ENCODE measurements at places on chromosomes 1 and 21. TPM values are rescaled to one million over a fixed set of nuclear protein-coding genes. Genes with fewer than 3 reads are reported as not detected.

GRCh38 chr21:44718093-44718492 lies 6.7 kb upstream of the TSPEAR start:
- no peak for DNase-seq

DNA sequence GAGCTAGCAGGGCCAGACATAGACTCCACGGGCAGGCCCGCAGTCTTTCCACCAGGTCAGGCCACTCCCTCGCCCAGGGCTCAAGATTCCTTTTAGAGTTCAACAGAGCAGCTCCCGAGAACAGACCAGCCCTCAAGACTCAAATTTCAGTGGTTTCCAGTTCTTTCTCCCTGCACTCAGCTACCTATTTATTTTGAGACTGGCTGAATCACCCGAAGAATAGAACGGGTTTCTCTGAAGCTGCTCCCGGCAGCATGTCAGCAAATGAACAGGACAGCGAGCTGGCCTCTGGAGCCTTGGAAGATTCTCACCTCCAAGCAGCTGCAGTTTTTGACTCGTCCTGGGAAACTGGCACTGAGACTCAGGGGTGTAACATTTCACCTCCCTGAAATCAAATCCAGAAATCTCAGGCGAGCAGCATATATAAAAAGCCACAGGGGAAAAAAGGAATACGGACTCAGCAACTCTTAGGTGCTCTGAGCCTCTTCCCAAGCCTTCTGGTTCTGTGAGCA lies 177.9 kb downstream of the CLIC6 start:
- no peak for DNase-seq

DNA sequence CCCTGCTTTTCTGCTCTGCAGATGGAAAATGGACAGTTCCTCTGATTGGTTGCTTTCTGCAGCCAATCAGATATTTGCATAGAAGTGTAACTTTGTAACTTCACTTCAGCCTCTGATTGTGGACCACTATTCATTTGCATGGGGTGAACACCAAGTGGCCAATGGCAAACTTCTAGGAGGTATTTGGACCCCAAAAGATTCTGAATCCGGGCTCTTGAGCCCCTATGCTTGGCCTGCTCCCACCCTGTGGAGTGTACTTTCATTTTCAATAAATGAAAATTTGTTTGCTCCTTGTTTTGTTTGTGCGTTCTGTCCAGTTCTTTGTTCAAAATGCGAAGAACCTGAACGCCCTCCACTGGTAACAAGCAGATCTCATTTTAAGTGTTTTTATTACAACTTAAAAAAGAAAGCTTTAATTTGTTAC lies 6.4 kb upstream of the GSTM4 start:
- DNase-seq: no peak

DNA sequence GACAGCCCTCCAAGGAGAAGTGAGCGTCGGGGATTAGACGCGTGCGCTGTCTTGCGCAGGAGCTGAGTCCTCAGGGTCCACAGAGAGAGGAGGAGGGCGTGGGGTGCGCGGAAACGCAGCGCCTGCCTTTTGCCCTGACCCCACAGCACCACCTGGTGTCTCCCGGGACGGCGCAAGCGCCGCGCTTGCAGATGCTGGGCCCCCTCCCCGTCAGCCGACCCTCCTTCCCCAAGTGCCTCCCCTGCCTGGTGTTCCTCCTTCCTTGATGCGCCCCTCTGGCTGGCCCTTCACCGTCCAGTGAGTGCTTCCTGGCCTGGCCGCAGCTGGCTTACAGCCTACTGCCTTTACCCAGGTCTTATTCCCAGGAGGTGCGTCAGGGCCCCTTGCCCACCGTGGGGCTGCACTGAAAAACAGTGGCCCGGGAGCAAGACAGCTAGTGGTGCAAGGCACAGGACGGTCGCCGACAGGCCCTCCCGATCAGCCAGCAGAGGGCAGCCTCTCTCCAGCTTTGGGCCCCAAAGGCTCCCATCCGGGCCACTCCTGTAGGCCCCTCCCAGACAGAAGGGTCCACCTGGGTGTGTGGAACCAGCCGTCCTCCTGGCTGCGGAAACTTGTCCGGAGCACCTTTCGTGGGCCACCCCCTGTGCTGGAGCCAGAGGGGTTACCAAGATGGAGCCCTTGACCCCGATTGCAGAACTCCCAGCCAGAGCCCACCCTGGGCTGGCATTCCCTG lies 12.9 kb upstream of the PHLDA3 start:
- no peak for DNase-seq

Gene COL9A2
- 21.1 TPM for polyA plus RNA-seq

- DNase-seq: no peak
Observed at GRCh38 chr1:109273570-109274288, 9.2 kb downstream of the PSRC1 start.

GRCh38 chr1:167924102-167924501 lies 10.2 kb upstream of the ADCY10 start:
- DNase-seq: no peak

Gene S100A7A
- polyA plus RNA-seq: not detected
